ENCODE measurements at places on chromosomes 7 and 10. TPM values are rescaled to one million over a fixed set of nuclear protein-coding genes. Genes with fewer than 3 reads are reported as not detected.

- DNase-seq = no peak
Observed at GRCh38 chr10:22319547-22319979, 1.3 kb upstream of the BMI1 start.

The LRRN3 gene
- polyA plus RNA-seq = 8.0 TPM

DNA sequence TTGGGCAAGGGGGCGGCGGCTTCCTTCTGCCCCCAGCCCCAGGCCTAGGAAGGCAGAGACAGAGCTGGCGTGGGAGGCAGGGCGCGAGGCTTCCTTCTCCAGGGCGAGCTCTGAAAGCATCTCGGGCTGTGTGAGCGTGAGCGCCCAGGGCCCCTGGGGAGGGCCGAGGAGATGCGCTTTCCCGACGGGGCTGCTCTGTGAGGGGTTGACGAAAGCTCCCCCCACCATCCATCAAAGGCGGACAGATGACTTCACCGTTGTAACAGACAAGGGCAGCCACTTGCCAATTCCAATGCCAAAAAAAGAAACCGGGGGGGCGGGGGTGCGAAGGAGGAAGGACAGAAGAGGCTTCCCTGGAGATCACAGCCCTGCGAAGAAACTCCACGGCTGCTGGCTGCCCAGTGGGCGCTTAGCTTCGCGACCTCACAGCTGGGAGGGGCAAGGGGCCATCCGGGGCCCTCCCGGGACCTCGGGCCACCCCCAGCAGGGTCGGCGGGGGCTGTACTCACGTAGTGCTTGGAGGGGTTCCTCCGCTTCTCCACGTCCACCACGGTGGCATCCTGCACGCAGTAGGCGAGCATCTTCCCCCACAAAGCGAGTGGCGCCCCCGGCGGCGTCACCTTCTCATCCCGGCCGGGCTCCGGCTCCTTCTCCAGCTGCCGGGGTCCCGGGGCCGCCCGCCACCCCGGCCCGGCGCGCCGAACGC, 537 bp downstream of the SH3PXD2A start:
- no peak for DNase-seq

The HOXA10 gene
- polyA plus RNA-seq = 30.3 TPM

The CRHR2 gene
- 1.9 TPM for polyA plus RNA-seq

DNA sequence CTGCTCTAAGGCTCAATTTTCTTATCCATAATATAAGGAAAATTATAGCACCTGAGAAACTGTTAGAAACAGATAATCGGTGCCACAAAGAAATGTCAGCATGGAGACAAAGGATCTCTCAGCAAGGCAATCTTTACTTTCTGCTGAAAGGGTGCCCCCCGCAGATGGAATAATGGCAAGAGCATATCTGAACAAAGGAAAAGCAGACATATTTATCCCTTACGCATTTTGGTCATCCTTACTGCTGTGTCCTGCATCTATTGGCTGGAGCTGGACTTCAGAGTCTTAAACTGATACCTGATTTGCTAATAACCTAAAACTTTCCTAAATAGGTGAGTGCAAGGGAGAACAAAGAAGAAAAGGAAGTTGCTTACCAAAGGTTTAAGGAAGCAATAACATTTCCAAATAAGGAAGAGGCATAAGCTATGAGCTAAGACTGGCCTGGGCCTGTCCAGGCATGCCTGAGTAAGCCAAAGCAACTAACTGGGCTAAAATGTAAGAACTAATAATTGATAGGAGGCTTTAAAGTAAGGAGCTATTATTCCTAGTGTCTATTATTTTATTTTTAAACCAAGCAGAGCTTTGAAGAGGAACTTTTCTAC, 39.6 kb upstream of the ELMO1 start:
- no peak for DNase-seq

The DUSP5 gene
- polyA plus RNA-seq = 4.2 TPM

DNA sequence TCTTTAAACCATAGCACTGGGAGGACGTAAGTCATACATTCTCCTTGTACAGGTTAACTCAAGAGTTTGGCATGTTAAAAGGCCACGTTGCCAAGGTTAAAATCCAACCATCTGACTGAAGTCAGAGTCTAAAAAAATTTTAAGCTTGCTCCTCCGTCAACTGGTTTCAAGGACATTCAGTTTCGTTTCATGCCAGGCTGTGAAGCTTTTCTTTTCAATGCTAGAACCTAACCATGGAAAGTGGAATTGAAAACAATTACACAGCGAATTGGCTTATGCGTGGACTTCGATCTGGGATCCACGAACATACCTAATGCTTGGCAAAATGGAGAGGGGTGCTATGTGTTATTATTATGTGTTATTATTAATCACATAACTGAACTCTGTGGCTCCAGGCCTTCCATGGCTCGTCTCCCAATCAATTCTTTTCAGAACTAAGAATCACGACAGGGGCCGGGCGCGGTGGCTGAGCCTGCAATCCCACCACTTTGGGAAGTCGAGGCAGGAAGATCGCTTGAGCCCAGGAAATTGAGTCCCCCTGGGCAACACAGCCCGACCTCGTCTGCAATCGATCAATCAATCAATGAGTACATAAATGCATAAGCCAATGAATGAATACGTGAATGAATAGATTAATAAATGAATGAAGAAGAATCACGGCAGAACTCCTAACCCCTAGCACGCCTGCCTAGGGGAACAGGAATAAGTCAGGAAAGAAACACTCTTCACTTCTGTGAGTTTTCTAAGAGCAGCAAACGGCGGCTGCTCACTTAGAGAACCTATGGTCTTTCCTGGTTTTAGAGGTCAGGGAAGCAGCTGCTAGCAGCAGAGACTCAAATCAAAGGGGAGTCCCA, 733 bp upstream of the ARL5B start:
- peak; percentile 49 for DNase-seq

DNA sequence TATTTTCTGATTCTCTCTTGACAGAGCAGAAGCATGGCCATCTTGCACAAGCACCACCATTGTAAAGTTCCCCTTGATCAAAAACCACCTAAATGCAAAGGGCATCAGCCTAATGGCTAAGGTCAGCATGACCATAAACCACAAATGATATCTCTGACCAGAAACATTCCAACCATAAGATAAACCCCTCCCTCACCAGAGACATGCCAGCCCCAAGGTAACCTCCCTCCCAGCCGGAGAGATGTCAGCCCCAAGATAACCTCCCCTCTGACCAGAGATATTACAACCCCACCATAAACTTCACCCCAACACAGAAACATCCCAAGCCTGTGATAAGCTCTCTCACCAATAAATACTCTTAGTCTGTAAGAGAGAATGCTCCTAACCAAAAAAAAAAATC, 72.1 kb upstream of the CDK1 start:
- DNase-seq = no peak

DNA sequence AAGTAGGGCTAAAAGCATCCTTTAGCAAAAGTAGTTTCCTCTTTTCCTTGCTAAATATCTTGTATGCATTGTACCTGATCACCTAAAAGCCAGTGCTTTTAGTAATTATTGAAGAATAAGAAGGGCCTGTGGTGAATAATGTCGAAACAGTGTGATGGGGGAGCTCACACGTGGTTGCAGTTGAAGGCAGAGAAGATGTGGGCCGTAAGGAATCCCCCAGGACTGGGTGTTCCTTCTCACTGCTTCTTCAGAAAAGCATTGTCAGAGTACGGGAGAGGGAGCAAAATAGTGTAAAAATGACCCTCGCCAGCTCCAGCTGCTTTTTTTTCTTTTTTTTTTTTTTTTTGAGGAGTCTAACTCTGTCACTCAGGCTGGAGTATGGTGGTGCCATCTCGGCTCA, 201.1 kb downstream of the NSUN6 start:
- DNase-seq = no peak

DNA sequence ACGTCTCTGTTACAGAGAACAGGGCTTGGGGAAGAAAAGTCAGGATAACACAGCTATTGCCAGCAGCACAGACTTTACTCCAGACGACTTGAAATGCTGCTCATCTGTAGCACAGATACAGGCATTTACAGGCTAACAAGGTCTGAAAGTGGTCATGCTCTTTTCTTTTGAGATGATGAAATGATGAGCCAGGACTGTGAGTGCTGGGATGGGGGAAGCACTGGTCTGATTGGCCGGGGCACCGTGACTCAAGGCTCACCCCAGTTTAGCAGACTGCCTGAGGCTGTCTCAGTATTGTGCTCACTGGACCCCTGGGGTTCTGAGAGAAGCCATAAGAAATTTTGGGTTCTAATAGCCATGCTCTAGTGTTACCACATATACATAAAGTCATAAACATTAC, 12.4 kb downstream of the SMKR1 start:
- DNase-seq = no peak

Data from hindlimb muscle (tissue), 1 donor.